Mesenteric fat pad (tissue), 1 donor: ENCODE measurements at places on chromosomes 6 and 20. TPM values are rescaled to one million over a fixed set of nuclear protein-coding genes. Genes with fewer than 3 reads are reported as not detected.
A peak's percentile ranks its signal among the peaks of the same experiment; 100 is the strongest.

The SLC22A1 gene
- 3.4 TPM for total RNA-seq

The TGIF2 gene
- 9.3 TPM for total RNA-seq

The C6orf163 gene
- 3.1 TPM for total RNA-seq

GRCh38 chr6:166275714-166276166, 32.5 kb downstream of the PRR18 start:
- DNase-seq = no peak

DNA sequence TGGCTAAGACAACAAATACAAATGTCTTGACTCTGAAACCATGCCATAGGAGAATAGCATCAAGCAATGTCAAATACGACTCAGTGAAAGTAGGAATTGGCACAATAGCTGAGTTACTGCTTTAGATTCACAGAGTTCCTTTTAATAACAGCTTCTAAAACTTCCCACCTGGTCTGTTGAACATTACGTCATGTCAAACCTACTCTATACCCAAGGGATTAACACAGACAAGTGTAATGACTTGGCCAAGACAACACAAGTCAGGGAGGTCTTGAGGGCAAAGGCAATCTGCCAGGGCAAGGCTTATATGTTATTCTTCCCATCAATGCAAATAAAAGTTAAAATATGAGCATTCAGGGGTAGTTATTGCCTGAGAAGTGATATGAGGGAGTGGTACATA, 265.1 kb upstream of the PRDM1 start:
- DNase-seq = no peak

DNA sequence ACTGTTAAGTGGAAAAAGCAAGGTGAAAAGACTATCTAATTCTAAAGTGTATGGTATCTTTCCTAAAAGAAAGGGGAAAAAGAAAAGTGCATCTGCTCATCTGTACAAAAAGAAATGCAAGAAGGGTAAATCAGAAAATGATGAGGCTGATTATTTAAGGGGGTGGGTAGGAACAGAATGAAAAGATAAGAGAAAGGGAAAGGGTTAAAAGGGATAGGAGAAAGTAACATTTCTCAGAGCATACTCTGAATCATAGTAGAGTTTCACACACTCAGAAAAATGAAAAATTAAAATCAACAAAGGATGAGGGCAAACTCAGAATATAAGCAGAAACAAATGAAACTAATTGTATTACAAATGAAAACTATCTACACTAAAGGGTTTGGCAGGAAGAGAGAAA, 79.1 kb downstream of the RNGTT start:
- no peak for DNase-seq

DNA sequence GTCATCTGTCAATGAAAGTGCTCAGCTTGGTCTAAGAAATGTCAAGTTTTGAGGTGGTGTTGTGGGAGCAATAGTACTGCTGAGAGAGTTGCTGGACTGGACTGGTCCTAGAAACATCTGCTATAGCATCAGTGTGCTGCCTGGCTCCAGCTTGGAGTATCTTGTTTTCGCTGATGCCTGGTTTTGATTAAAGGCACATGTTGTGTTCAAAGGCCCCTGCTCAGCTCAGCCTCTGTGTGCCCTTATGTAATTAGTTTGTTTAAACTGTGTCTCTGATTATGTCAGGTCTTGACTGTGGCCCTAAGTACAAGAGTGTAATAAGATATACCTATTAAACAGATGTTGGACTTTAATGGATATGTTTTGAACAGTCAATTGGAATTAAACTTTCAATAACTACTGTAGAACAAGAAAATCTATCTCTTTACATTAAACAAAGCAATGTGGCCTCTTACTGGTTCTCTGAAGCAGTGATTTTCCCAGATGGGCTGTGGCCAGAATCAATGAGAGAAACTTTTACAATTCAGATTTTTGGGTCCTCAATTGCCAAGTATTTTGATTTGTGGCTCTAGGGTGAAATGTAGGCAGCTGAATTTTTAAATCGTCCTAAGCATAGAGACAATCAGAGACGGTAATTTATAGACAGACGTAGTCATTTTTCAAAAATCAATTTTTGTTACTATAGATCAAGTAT, 668.2 kb downstream of the DHX35 start:
- no peak for DNase-seq

DNA sequence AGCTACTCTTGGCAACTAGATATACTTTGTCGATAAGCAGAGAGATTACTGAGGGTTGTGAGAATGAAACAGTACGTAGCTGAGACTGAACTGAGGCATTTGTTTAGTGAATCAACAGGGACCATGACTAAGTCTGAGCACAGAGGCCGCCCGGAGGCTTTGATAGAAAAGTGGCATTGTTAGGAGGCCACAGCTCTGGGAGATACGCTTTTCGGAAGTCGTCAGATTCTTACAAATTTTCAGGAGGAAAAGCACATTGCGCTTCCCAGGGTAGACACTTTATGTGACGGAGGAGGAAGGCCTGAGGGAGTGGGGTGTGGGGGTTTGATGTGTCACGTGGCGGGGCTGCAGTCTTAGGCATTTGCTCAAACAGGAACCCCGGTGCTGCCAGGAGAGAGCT, 69.4 kb downstream of the PSMG4 start:
- DNase-seq = peak; percentile 82

- DNase-seq = no peak
Measured at GRCh38 chr6:150451807-150452427, 83.1 kb downstream of the IYD start.
